ENCODE measurements at places on chromosomes 7 and 10.

DNA sequence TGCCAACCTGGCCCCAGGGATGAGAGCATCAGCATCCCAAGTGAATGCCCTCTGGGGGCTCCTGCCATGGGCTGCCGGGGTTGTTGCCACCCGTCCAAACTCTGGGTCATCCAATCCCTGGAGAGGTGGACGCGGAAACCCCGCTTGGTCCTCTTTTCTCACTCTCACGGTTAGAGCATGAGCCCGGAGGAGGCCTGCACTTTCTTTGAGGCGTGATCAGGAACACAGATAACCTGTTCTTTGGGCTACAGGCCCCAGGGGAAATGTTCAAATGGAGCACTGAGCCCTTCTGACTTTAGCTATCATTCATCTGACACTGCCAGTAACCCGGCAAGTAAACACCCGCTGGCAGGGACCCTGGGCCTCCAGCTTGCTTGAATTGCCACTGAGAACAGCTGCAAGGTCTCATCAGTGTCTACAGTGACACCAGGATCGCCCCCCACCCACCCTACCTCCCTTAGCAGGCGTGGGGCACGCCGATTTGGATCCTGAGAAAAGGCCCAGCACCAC, 29.4 kb upstream of the SLF2 start:
- DNase-seq: no peak

GRCh38 chr7:151844071-151844824, 32.7 kb downstream of the PRKAG2 start:
- DNase-seq: no peak

DNA sequence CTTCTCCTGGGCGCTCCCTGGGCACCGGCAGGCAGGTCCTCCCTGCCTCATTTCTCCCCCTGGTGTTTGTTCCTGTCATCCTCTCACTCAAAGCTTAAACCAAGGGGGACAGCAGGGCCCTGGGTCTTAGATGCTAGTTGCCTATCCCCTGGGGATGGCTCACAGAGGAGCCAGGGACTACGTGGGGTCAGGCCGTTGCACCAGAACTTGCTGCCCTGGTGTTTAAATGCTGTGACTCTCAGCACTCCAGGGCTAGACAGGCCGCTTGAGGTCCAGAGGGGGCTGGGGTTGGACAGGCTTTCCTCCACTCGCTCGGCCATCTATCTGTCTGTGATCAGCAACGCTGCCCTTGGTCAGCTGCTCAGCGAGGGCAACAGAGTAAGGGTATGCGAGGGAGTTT, 340.3 kb downstream of the CXCL12 start:
- DNase-seq: no peak

DNA sequence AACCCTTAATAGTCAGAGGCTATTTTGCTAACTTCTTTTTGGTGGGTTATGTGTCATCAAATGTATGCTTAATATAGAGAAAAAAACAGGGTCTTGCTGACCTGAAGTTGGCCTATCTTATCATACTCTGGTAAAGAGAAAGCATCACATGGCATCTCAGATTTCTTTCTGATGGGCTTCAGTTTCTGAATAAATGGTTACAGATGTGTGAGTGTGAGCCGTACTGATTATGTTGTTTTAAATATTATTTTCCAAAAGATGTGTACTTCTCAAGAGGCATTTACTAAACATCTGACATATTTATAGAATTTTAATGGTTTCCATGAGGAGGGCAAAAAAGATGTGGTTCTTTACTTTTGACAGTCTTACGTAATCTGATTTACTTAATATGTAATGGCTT, 28.4 kb downstream of the BBS9 start:
- DNase-seq: no peak

DNA sequence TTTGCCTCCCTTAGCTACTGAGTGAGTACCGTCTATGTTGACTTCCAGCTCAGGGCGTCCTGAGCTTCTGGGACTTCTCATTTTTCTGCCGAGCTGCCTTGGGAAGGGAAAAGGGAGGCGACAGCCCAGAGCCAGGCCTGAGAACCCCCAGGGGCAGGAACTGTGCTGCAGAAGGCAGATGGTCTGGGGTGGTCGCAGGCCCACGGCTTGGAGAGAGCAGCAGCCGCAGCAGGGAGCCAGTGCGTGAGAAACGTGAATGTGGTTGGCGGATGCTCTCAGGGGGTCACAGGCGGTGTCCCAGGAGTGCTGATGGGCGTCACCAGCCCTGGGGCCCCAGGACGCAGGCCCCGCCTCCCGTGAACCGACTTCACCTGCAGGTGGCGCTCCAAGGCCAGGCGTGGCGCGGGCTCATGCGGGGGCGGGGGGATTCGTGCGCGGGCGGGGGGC, 9.2 kb upstream of the PWWP2B start:
- peak; percentile 83 for DNase-seq

DNA sequence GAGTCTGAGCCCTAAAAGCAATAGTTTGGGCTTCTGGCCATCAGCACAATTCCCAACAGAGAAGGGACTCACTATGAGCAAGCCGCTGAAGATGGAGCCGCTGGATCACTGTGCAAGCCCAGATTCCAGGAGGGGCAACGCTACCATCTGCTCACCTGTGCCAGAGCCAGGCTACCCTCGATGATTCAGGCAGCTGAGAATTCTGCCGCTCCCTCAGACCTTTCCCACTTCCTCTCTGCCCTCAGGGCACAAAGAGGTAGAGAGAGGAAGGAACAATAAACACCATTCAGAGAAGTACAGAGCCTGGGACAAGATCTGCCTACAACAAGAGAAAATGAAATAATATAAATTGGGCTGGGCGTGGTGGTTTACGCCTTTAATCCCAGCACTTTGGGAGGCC, 98.1 kb downstream of the MYOF start:
- no peak for DNase-seq

- DNase-seq: no peak
Measured at GRCh38 chr10:63910806-63911205, 389.6 kb downstream of the REEP3 start.

DNA sequence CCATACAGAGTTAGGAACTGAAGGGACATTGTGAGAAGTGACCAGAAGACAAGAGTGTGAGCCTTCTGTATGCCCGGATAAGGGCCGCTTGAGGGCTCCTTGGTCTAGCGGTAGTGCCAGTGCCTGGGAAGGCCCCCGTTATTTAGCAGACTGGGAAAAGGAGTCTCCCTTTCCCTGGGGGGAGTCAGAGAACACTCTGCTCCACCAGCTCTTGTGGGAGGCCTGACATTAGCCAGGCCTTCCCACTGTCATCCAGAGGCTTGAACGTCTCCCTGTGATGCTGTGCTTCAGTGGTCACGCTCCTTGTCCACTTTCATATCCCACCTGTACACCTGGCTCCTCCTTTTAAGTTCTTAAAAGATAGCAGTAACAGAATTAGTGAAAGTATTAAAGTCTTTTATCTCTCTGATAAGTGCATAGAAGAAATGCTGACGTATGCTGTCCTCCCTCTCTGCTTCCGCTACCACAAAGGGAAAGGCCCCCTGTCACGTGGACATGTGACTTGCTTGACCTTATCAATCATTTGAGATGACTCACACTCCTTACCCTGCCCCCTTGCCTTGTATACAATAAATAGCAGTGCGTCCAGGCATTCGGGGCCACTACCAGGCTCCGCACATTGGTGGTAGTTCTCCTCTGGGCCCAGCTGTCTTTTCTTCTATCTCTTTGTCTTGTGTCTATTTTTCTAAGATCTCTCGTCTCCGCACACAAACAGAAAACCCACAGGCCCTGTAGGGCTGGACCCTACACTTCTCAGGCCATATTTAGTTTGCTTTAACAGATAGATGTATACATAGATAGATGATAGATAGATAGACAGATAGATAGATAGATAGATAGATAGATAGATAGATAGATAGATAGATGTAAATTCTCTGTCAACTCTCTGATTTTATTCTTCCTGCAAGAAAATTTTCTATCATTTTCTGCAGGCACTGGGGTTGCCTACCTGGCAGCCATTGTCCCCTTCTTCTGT, 131.5 kb upstream of the JCAD start:
- no peak for DNase-seq

- DNase-seq: no peak
Measured at GRCh38 chr7:28779954-28780353, 178.2 kb downstream of the TRIL start.

GRCh38 chr7:48207155-48207675, 36.0 kb downstream of the ABCA13 start:
- no peak for DNase-seq

DNA sequence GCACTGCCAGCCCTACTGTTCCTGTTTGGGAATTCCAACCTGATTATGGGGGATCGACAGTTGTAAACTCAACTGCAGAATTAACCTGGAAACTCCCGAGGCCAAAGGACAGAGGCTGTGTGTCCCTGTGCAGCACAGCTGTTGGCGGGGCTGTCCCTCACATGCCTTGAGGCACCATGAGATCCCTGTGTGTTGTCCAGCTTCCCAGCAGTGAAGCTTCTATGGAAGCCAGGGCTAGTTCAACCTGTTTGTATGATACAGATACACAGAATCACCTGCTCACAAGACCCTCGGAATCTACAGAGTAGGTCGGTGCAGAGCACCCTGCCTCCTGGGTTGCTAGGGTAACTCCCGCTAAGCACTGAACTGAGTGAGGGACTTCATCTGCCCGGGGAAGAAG, 61.0 kb upstream of the EFCAB10 start:
- no peak for DNase-seq

- no peak for DNase-seq
Measured at GRCh38 chr10:8137272-8137681, 82.8 kb downstream of the GATA3 start.

- no peak for DNase-seq
Measured at GRCh38 chr7:65798111-65799075, 74.5 kb upstream of the VKORC1L1 start.

DNA sequence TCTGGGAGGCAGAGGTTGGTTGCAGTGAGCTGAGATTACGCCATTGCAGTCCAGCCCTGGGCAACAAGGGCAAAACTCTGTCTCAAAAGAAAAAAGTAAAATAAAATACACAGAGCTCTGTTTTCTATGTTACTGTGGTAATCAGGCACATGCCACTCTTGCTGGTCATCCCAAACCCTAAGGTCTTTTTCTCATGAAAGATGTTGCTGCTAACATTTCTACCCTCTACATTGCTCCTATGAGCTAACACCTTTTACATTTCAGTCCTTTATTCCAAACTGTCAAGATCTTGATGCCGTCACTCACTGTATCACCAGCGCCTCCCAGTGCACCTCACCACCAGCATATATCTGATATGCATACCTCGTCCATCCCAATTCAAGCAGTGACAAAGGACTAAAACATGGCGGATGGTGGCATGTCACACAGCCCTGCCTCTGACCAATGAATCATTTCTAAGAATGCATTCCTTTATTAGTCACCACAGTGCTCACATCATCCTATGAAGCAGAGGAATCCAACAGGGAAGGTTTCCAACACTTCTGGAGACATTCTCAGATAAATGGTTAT, 4.3 kb downstream of the DAGLB start:
- no peak for DNase-seq

DNA sequence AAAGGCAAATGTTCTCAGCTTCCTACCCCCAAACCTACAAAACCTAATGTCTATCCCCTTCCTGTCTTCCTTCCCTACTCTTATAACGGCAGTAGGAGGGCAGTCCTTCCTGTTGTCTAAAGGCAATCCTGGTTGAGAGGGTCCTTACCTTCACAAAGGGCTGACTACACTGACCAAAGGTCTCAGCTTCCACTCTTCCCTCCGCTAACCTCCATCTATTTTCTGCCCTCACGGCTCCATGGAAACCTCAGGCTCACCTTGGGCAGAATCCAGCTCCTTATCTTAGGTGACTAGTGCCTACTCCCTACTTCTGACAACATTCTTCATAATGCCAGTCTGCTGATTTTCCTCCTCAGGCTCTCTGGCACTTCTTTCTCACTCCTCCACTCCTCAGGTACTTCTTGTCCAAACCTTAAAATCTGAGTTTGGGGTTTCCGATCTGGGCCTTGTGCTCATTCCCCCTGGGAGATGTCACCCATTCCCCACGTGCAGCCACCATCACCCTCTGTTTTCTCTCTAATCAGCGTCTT, 542 bp downstream of the FBXL13 start:
- DNase-seq: no peak

GRCh38 chr10:8047452-8048280, 6.8 kb upstream of the GATA3 start:
- DNase-seq: no peak

- no peak for DNase-seq
Measured at GRCh38 chr10:50545846-50546245, 77.9 kb downstream of the SGMS1 start.

DNA sequence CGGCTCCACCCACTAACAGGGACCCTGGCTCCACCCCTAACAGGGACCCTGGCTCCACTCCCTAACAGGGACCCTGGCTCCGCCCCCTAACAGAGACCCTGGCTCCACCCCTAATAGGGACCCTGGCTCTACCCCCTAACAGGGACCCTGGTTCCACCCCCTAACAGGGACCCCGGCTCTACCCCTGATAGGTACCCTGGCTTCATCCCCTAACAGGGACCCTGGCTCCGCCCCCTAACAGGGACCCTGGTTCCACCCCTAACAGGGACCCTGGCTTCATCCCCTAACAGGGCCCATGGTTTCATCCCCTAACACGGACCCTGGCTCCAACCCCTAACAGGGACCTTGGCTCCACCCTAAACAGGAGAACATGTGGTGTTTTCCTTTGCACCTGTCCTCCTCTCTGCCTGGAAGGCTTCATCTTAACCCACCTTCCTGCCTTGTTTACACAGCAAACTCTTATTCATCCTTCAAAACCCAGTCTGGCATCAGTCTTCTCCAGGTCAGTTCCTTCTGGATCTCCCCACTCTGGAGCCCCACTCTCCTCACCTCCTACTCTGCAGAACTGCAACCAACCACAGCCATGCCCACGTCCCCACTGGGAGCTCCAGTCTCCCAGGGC, 58.0 kb downstream of the CHST15 start:
- DNase-seq: no peak

- peak; percentile 90 for DNase-seq
Measured at GRCh38 chr7:140672382-140673062, at the start of gene ADCK2. ADCK2 (plus strand) TSS chr7:140672945; CDS start chr7:140673331, 386 bp downstream.

DNA sequence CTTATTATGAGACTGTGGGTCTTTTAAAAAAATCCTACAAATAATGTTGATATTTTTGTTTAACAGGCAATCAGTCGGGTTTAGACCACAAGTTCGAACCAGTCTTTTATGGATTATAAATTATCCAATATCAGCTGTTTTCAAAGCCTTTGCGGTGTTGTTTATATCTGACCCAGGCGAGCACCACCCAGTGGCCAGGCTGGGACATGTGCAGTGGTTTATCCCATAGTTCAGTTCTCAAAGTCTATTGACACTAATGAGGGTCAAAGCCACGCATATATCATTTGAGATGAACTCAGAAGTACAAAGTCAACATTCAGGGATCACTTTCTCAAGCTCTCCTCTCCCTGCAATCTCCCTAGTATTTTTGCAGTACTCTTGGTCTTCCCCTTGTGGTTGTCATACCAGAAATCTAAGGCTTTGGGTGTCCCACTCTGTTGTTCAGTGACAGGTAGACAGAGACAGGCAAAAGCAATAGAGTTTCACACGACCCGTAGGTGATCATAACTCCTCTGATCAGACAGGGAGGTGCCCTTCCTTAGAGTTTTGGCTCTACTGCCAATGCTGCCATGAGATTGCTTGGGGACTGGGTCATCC, 117.4 kb upstream of the POM121L12 start:
- no peak for DNase-seq

DNA sequence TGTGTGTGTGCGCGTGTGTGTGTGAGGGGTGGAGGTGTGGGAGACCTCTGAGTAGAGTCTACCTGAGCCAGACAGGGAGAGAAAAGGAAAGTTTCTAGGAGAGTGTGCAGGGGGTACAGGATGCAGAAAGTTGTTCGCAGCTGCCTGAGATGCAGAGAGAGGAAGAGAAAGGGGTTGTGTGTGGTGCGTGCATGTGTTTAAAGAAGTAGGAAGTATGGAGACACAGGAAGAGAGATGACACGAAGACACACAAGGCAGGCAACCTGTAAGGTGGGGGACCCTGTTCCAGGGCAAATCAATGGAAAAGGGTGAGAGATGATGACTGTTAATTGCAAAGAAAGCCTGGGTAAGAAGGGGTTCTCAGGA, 52.2 kb downstream of the C10orf105 start:
- DNase-seq: no peak

All from GM12892 (cell line).